Left colon (tissue), 2 donors: ENCODE measurements at places on chromosomes 7 and 10. TPM values are rescaled to one million over a fixed set of nuclear protein-coding genes. Genes with fewer than 3 reads are reported as not detected.

DNA sequence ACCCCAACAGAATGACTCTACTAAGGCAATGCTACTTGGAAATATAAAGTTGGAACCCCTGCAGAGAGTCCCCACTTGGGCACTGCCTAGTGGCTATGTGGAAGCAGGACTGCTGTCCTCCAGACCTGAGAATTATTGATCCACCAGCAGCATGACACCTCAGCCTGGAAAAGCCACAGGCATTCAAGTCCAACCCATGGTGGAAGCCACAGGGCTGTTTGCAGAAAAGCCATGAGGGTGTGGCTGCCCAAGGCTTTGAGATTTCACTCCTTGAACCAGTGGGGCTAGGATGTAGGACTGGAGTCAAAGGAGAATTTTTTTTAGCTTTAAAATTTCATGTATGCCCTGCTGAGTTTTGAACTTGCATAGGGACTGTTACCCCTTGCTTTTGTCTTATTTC, 13.6 kb upstream of the GHRHR start:
- DNase-seq, result no peak

DNA sequence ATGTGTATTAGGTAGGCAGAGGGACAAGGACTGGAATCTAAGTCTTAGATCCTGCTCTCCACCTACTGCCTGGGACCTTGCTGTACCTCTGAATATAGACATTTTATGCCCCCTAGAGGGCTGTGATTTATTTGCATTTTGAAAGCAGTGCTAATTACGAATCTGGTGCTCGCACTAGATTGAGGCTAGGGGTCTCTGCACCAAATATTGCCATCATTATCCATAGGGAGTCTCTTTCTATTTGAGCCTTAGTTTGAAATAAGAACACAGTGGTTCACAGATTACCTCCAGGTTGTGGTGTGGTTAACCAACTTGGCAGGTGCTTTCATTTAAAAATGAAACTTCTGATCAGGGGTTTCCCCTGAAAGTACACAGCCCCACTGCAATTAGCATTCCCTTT, 41.8 kb downstream of the CNNM1 start:
- DNase-seq, result no peak

DNA sequence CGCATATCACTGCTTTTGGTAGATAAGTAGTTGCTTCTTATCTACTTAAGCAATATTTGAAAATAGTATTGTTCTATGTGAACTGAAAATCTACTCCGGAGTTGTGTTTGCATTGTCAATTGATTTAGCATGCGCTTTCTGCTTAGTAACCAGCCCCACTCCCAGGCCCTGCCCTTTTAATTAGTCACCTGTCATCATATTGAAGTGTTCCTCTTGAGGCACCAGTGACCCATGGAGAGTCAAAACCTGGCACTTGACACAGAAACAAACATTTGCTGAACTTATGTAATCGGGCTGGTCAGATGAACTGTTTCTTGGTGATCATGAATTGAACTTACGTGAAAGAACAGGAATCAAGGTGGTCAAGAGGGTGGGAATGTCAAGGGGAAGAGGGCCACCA, 27.8 kb upstream of the CDHR3 start:
- no peak for DNase-seq

DNA sequence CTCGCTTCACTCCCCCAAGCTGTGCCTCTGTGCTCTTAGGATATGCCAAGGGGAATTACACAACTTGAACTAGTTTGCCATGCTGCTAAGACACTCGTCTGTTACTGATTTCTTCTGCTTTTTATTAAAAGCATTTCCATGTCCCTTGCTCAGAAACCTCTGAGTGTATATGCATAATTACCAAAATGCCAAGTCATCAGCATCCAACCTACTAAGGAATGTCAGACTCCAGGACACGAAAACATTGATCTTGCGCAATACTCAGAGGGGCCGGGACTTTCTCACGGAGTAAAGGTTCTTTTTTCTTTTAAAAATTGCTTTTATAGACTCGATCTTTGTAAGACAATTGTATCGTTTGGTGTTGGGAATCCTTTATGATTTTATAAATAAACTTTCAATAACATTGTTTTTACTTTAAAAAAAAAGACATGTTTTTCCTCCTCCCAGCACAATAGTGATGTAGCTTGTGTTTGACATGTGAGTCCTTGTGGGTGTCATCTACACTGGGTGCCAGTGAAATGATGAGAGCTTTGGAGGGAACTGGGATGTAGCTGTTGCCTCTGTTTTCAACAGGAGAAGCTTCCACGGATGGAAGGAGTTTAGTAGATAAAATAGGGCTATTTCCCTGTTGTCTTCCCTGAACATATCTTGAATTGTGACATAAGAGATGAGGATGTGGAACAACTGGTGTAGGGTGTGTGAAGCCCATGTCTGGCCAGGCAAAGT, 43.6 kb downstream of the CNNM1 start:
- DNase-seq, result no peak

DNA sequence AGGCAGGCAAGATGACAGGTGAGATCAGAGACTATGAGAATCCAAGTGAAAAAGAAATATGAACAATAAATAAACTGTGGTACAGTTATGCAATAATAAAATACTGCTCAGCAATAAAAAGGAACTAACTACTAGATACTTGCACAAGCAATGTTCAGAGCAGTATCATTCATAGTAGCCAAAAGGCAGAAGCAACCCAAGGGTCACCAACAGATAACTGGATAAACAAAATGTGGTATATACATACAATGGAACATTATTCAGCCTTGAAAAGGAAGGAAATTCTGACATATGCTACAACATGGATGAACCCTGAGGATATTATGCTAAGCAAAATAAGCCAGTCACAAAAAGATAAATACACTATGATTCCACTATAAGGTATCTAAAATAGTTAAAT, 76.9 kb upstream of the KCNIP2 start:
- no peak for DNase-seq

GRCh38 chr7:143900230-143900766, 1.7 kb downstream of the TCAF1 start:
- DNase-seq, result no peak

DNA sequence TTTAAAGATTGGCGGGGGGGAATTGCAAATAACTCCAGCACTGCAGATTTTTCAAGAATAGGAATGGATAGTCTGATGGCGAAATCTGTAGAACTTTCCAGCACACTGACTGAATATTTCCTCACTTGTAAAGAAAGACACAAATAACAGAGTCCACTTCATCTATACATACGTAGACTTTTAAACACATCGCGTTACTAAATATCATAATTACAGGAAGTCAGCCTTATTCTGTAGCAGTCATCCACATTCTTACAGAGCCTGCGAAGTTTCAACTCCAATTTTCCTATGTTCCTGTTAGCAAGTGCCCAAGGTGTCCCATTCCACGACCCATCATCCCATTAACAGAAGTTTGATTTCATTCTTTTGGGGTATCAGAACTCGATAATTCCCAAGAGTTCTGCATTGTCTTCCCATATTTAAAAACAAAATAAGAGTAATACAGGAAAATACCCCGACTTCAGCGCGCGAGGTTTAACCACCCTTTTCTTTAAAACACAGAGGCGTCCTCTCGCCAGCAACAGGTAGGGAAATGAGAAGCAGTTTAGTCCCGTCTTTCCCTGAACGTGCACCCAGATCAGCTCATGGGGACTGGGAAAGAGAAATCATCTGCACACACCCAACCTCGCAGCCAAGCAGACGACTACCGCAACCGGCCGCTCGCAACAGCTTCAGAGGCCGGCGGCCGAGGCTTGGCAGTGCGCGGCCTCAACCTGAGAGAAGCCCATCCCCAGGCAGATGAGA, 880 bp downstream of the HERC4 start:
- DNase-seq, result no peak

DNA sequence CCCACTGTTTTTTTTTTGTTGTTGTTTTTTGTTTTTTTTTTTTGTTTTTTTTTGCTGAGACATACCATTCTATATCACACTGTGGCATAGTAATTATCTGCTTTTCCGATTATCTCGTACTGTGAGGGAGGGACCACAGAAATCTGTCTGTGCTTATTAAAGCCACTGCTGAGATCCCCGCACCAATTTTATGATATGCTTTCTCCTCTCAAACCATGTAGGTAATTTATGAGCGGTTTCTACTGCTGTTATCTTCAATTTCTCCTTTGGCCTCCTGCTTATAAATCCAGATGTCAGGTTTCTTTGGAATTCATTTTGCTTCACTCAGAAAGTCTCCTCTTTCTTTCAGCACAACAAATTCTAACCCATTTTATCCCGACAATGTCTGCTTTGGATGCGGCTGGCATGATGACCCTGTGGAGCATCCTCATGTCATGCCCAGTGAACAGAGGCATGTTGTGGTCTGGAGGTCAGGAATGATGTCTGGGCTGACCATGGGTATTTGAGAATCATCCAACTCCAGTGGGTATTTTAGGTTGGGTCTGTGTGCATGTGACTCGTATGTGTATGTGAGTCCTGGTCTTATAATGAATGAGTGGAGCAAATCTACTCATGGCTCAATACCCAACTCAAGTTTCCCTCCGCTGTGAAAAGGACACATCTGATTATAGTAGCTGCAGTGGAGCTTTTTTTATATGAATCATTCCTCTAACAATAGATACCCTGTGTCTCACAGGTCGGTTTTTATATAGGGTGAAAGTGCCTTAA, 213.4 kb downstream of the GALNT17 start:
- no peak for DNase-seq

ZCCHC24 gene
- 18.4 TPM for total RNA-seq

HYAL4 gene
- total RNA-seq, result not detected
